Fibroblast of lung (primary cell): ENCODE measurements at places on chromosomes 1 and 21. TPM values are rescaled to one million over a fixed set of nuclear protein-coding genes. Genes with fewer than 3 reads are reported as not detected.

Gene FCRL6
- not detected in 2 replicates for total RNA-seq

Gene MEX3A
- 1.5 and 1.7 TPM in 2 replicates for total RNA-seq

Gene HMGCS2
- total RNA-seq, result not detected in 2 replicates

Gene PTGS2
- 1.3 and 3.3 TPM in 2 replicates for total RNA-seq

Gene VHLL
- total RNA-seq, result not detected in 2 replicates

Gene NEXN
- total RNA-seq, result 16.2 and 24.4 TPM in 2 replicates

Gene PYHIN1
- not detected in 2 replicates for total RNA-seq

Gene TLR5
- total RNA-seq, result 0.17 and 0.77 TPM in 2 replicates

Gene SPRR4
- not detected in 2 replicates for total RNA-seq

Gene ENAH
- 85.0 and 93.7 TPM in 2 replicates for total RNA-seq

Gene NECTIN4
- total RNA-seq, result under 0.01 and 0.33 TPM in 2 replicates
